NCI-H510A treated with DMSO at 0.1 percent for 48 hours (cell line): ENCODE measurements at places on chromosomes 3 and 15.

DNA sequence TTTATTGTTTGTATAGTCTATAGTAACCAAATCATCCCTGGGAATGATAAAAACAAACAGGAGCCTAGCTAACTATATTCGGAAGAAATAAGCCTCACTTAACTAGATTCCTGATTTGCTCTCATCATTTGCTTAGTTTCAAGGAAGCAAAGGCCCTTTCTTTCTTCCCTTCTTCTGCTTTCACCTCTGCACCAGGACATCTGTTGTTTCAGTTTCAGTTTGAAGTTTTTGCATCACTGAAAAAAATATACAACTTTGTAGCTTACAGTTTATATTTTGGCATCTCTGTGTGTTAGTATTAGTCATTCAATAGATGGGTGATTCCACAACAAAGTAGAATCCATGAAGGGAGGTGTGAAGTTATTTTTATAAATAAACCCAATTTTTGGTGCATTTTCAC, 113.6 kb upstream of the SNTN start:
- no peak for DNase-seq

- no peak for DNase-seq
Observed at GRCh38 chr3:187041362-187042307, 97.7 kb downstream of the RPL39L start.

- no peak for DNase-seq
Observed at GRCh38 chr3:128849911-128850455, 29.4 kb upstream of the ACAD9 start.

DNA sequence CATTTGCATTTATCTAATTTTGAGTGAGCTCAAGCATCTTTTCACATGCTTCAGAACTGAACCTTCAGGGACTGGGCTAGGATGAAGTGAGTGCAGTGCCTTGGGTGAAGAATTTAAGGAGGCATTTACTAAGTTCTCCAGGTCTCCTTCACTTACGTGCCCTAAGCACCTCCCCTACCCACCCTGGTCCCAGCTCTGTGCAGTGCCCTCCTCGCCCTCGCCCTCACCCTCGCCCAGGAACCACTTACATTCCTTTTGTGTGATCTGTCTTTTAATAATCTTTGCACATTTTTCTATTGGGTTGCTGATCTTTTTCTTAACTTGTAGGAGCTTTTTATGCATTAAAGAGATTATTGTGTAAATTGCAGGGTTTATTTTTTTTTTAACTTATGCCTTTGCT, 322.6 kb downstream of the THSD4 start:
- no peak for DNase-seq

- no peak for DNase-seq
Observed at GRCh38 chr3:120498556-120499346, 48.0 kb upstream of the FSTL1 start.

GRCh38 chr3:38283810-38284755, 2.0 kb downstream of the SLC22A14 start:
- DNase-seq = no peak

DNA sequence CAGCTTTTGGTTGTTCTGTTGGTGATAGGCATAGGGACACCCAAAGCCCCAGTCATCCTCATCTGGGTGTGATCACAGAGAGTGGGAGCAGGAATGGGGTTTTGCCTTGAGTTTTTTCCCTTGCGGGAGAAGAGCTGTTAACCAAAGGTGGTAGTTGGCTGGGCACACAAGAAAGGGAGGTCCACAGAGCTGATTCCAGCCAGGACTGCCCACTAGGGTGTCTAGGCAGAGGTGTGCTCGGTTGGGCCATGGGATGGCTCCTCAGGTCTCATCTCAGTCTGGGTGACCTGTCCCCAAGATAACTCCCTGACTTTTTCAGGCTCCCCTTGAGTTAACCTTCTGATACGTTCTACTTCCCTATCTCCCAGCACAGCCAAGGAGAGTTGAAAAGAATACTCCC, 134.8 kb downstream of the PDE8A start:
- DNase-seq = no peak
